ENCODE measurements at places on chromosomes 1 and 21.

- DNase-seq: no peak
These were observed 219.4 kb downstream of the LRRC7 start for GRCh38 chr1:69787151-69787550.

DNA sequence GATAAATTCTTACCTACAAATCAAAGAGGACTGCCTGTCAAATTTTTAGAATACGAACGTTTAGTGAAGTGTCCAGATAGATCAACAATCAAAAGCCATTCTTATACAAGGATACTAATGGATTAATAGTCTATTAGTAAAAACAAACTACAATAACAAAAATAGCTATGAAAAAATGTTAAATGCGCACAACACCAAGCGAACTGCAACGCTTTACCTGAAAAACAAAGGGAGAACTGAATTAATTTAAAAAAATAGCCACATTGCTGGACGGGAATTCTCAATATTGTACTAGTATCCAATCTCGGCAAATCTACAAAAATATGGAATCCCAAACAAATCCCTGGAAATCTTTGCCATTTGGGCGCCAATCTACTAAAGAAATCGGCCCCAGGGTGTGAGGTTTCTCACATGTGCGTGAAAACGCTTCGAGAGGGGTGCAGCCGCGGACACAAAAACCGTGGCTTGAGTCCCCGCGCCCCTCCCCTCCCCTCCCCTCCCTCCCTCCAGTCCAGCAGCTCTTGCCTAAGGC lies 55.6 kb downstream of the TRAF5 start:
- no peak for DNase-seq

GRCh38 chr1:4801192-4801924 lies 146.9 kb downstream of the AJAP1 start:
- DNase-seq: no peak

- no peak for DNase-seq
These were observed 16.6 kb upstream of the KDF1 start for GRCh38 chr1:26976621-26977510.

DNA sequence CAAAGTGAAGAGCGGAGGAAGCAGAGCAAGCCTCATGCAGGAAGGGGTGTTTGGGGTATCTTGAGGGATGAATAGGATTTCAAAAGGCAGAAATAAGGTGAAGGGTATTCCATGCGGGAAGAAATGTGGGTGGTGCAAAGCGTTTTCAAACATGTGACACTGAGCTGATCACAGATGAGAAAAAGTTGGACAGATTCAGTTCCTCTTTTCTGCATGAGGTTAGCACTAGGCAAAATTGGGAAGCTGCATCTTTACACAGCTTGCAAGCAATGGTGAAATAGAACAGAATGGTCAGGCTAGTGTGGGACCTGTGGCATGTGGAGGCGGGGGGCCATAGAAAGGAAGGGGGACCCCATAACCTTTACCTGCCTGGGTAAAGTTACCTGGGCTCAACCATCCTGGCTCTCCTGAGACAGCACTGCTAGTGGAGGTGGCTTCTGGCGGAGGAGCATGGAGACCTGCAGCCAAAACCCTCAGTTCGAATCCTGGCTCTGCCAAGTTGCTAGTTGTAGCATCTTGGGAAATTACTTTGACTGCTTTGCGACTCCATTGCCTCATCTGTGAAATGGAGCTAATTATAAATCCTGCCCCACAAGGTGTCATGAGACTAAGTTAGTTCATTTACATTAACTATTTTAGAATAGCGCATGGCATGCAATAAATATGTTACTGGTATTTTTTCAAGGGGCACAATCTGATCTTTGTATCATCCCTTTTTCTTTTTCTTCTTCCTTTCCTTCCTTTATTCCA lies 16.4 kb downstream of the KCNA10 start:
- no peak for DNase-seq

GRCh38 chr21:41960386-41960785 lies 6.6 kb upstream of the C2CD2 start:
- no peak for DNase-seq

GRCh38 chr1:13556224-13556764 lies 27.3 kb upstream of the PDPN start:
- no peak for DNase-seq

- no peak for DNase-seq
These were observed 367.4 kb upstream of the NR5A2 start for GRCh38 chr1:199660071-199660470.

- DNase-seq: no peak
These were observed 6.6 kb upstream of the GSTM5 start for GRCh38 chr1:109705411-109705810.

GRCh38 chr1:50665413-50665812 lies 242.2 kb upstream of the DMRTA2 start:
- no peak for DNase-seq

DNA sequence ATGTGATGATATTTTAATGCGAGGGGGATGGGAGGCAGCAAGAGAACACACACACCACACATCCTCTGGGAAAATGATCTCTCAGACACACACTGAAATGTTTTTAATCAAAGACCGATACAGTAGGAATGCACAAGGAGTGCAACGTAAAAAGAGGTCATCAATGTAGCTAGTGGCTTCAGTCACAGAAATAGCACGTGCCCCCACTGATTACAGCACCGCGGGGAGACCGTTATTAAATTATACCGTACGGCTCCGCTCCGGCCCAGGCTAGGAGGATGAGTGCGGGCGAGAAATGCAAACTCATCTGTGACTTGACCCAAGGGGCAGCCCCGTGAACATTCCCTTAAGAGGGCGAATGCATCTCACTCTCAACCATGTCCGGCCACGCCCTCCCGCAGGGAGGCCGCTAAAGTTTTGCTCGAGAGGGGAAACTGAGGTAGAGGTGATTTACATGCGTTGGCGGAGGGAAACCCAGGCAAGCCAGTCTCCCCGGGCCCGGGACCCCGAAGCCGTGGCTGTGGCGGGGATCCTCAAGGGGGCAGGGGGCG lies 552 bp downstream of the UBR4 start:
- DNase-seq: no peak

Measured in GM12878 (cell line).